ENCODE measurements at places on chromosomes 6 and 20.

GRCh38 chr6:35049900-35050756 lies 91.0 kb downstream of the TCP11 start:
- peak; percentile 83 for DNase-seq

DNA sequence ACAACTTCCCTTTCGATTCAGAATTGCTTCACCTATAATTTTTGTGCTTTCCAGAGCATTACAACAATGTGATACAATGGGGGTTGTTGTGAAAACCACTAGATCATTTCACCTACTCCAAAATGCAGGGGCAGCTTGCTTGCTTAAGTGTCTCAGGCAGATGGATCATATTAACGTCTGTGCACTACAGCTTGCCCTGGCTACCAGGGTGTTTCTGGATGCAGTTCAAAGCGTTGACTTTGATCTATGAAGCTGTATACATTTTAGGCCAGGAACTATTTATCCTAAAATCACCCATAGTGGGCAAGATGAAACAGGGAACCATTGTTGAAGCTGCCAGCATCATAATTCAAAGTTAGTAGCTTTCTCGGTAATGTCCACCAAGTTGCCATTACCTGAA lies 339.5 kb upstream of the HSF2 start:
- no peak for DNase-seq

DNA sequence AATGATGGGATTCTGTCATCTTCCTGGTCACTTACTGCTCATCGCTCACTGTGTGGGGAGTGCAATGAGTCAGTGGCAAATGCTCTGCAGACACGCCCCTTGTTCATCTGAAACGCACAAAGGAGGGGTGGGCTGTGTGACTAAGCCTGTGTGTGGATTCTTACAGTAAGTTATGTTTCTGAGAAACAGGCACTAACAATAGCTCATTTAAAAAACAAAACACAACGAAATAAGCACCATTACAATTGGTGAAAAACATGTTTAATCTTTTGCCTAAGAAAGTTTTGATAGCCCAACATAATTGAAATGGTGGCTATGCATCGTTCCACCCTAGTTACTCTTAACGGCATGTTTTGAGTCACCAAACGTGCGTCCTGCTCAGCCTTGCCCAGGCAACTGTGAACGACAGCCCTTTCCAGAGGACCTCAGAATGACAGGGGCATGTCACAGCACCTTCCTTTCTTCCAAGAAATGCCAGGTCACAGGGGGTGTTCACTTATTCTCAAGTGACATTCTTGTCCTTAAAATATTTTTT lies 118.4 kb upstream of the SGK1 start:
- DNase-seq, result peak; percentile 74

DNA sequence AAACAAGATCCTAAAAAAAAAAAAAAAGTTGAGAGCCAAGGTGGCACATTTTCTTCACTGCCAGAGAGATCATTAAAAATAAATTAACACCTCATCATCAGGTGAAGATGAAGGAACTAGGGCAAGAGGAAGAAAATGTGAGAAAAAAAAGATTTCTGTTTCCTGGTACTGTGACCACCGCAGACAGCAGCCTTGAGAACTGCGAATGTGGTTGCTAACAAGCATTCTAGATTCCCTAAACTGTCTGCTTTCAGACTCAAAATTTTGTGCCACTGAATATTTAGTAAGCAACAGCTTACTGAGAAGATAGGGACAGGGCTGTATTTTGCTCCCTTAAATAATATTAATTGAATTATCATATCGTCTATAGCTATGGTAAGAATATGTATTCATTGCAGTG lies 24.1 kb upstream of the MBOAT1 start:
- no peak for DNase-seq

DNA sequence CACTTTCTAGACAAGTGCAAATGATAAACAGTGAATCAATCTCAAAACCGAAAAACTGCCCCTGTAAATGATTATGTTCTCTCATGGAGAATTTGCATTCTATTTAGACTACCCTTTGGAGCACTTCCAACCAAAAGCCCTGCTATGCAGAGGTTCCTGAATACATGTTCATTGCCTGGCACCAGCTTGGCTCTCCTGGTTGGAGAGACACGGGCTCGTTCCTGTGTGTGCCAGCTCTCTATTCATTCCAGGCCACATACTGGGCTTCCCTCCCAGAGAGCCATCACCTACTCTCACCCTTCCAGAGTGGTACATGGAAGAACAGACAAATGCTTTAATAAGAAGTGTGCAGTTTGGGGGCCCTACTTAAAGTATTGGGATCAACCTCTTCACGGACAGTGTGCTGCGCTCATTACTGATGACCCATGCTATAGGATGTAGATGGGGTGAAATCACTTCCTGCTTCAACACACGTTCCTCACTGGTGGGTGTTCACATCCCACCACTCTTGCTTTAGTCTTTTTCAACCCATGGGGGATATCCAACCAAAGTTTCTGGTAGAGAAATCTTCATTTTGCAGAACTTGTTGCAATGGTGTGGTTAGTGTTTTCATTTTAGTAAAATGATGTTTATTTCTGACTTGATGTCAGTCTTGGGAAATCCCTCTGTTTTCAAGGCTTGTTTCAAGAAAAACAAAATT lies 38.5 kb upstream of the NAA20 start:
- DNase-seq, result no peak

DNA sequence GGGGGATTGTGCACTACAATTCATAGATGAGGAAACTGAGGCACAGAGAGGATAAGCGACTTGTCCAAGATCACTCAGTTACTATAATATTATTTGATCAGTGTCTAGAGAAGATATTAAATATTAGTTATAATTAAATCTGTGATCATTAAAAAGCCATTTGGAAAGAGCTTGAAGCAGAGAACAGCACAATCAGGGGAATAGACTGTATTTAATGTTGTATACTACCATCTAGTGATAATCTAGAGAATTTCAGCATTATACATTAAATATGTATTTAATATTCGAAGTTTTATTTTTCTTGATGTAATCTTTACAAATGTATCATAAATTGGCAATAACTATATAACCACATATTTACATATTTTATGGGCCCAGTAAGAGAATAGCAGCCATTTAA lies 20.1 kb upstream of the MTCL3 start:
- peak; percentile 27 for DNase-seq

DNA sequence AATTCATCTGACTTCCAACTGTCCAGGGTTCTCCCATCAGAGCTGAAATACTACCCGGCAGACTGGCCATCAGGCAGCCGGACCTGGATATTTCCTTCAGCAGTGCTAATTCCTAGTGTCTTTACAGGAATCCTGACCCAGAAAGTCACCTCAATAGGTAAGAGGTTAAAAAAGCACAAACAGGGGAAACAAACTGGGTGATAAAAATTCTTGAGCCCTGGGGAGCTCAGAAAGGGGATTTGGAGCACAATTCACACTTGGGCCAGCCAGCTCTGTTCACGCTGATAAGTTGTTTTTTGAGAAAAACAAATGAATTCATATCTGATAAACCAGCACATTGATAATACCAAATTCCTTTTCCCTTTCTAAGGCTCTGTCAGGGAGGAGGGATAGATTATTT lies 104.0 kb downstream of the EDN1 start:
- DNase-seq, result no peak

DNA sequence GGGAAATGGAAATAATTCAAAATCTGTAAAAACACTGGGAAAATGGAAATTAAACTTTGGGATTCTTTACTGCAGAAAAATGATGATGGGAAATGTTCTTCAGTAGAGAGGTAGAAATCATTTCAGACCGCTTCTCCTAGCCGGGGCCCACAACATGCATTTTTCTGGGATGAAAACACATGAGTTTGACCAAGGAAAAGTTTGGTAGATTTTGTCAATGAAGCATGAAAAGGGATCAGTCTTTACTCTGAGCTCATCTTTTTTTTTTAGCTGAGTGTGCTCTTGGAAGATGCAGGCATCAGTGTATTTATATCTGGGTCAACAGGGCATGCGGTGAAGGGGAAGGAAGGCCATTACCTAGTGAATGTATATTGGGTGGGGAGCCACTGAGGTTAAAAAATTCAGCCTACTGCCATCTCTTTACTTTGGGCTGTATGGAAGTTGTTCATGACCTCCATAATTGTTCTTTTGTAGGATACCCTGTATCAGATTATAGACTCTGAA lies 36.8 kb downstream of the PLCB1 start:
- no peak for DNase-seq

GRCh38 chr6:109263873-109264700 lies 118.2 kb downstream of the CD164 start:
- no peak for DNase-seq

DNA sequence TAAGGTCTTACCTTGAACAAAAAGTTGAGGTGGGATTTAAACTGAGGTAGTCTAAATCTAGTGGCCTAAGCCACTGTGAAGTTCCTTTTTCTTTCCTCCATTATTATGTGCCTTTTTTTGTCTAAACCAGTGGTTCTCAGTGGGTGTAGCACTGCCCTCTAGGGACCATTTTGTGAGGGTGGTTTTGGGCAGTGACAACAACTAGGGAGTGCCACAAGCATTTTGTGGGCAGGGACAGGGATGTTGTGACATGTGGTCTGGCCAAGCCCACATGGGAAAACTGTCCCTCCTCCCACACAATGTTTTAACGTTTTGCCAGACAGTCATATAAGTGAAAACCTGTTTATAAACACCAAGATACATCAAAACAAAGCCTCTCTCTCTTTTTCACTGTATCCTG lies 899.4 kb upstream of the FLRT3 start:
- DNase-seq, result no peak

- DNase-seq, result no peak
Measured at GRCh38 chr6:51533962-51534361, 553.5 kb downstream of the PKHD1 start.

- DNase-seq, result no peak
Measured at GRCh38 chr20:47551841-47552240, 50.2 kb downstream of the NCOA3 start.

DNA sequence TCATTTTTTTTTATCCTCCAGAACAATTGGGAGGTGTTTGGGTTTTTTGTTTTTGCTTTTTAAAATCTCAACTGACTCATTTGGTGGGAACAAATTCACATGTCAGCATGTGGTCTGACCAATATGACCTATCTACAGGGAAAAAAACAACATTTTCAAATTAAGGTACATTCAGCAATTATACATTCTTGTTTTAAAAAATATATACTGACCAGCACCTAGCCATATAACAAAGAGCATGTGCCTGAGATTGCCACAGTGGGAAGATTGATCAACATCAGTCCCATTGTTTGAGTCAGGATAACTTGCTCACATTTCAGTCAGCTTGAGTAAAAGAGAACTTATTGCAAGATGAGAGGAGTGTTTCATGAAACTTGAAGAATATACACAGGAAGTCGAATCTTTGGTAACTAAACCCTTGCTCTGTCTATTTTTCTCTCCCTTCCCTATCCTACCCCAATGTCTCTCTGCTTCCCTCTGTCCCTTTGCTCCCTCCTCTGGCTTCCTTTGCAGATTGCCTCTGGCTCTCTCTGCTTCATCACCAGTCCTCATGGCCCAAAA lies 163.2 kb upstream of the TAB2 start:
- DNase-seq, result no peak

- DNase-seq, result no peak
Measured at GRCh38 chr6:119453242-119454200, 104.0 kb upstream of the MAN1A1 start.

Data from eye (tissue), 1 donor.